CD14-positive monocyte (primary cell): ENCODE measurements at places on chromosomes 4 and X. TPM values are rescaled to one million over a fixed set of nuclear protein-coding genes. Genes with fewer than 3 reads are reported as not detected.
A peak's percentile ranks its signal among the peaks of the same experiment; 100 is the strongest.

DNA sequence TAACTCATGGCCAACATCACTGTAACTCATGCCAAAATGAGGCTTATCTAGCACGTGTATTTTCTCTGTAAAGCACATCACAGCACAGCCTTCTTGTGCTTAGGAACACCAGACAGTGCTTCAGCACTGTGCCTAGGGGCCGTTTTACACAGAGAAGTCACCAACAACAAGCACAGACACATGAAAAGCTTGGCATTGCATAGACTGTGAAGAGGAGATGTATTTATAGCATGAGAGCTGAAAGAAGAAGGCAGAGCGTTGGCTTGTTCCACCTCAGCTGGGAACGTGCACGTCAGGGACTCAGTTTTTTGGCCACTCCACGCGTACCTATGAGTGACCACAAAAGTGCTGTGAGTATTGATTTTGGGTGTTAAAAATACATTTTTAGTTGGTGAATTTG is 116.3 kb upstream of the SFRP2 start:
- DNase-seq = no peak

- DNase-seq = peak; percentile 51
Measured at GRCh38 chrX:19747652-19748610, 139.5 kb downstream of the SH3KBP1 start.

- DNase-seq = no peak
Measured at GRCh38 chr4:161538941-161539340, 624.9 kb downstream of the FSTL5 start.

DNA sequence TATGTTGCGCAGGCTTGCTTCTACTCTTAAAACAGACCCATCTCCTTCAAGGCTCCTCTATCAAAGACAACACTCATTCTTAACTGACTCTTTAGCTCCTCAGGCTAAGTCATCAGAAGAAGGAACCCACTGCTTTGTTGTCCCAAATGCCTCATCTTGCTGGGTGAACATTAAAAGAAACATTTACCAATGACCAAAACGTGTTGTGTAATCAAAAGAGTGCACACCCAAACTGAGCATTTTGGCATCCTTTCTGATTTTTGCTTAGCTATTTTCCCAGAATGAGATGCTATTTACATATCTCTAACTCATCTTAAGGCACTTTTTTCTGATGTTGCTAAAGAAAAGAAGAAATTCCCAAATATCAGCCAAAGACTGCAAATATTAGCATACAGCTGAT is 131.7 kb upstream of the VCX3A start:
- DNase-seq = no peak

DNA sequence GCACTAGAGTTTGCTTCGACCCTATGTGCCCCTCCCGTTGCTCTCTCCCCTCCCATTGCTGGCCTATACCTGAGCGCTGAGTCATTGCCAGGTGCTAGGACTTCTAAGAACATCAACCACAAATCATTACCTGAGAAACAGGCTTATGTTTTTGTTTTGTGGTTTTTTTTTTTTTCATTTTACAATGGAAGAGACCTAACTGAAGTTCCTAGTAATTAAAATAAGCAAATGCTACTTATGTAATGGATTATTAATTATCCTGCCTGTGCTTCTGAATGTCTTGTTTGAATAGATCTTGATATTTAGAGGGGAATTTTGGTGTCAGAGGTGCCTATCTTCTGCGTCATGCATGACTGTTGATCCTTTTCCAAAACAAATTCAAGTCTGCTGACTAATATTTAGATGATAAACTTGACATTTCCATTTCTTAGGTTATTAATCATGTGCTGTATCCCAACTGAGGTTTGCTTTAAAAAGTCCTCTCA is 275.4 kb upstream of the CPEB2 start:
- DNase-seq = no peak

Gene SSX2B
- polyA plus RNA-seq = not detected

Gene CHRNA9
- not detected in 2 replicates for polyA plus RNA-seq

Gene NAT8L
- not detected for polyA plus RNA-seq

Gene CXorf49
- polyA plus RNA-seq = not detected in 2 replicates
